ENCODE measurements at places on chromosomes 2 and 18. TPM values are rescaled to one million over a fixed set of nuclear protein-coding genes. Genes with fewer than 3 reads are reported as not detected.
A peak's percentile ranks its signal among the peaks of the same experiment; 100 is the strongest.

GULP1 gene
- 12.2 TPM for polyA plus RNA-seq

XDH gene
- not detected for polyA plus RNA-seq

CNTNAP5 gene
- not detected for polyA plus RNA-seq

COL4A4 gene
- 7.2 TPM for polyA plus RNA-seq

ERICH2 gene
- polyA plus RNA-seq, result 4.0 TPM

FKBP1B gene
- 19.8 TPM for polyA plus RNA-seq

SOX11 gene
- not detected for polyA plus RNA-seq

KCNG2 gene
- not detected for polyA plus RNA-seq

WNT10A gene
- 1.1 TPM for polyA plus RNA-seq

TRIM54 gene
- 2.1 TPM for polyA plus RNA-seq

PJVK gene
- polyA plus RNA-seq, result 6.2 TPM

HOXD13 gene
- not detected for polyA plus RNA-seq

DNA sequence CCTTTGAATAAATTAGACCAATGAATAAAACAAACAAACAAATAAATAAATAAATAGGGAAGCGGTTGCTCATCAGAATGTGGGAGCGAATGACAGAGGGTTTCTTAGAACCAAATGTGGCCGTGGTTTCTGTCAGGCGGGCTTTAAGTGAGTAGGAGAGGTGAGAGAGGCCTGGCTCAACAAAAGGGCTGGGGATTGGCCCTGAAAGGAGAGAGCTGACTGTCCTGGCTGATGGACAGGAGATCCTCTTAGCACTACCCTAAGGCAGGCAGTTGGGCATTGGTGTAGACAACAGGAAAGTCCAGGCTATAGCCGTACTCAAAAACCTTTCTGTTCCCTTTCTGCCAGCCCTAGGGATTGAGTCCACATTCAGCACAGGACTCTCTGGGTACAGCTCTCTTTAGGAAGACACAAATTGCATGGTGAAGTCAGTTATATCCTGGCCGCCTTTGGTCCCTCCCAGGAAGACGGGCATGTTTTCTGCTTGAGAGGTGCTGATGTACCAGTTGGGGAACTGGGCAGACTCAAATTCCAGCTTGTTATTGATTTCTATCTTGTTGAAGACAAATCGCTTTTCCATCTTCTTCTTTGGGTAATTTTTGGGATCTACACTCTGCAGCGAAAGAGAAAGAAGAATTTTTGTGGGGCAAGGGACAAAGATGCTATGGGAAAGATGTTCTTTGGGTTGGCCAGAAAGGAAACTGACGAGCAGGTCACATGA is 6.5 kb downstream of the IL1B start:
- no peak for DNase-seq

- DNase-seq, result no peak
These were observed 19.1 kb downstream of the CYBRD1 start for GRCh38 chr2:171541202-171541887.

GRCh38 chr2:178280244-178280852 is 86.0 kb downstream of the OSBPL6 start:
- peak; percentile 18 for DNase-seq

GRCh38 chr18:27785815-27786471 is 391.0 kb downstream of the CDH2 start:
- DNase-seq, result no peak

DNA sequence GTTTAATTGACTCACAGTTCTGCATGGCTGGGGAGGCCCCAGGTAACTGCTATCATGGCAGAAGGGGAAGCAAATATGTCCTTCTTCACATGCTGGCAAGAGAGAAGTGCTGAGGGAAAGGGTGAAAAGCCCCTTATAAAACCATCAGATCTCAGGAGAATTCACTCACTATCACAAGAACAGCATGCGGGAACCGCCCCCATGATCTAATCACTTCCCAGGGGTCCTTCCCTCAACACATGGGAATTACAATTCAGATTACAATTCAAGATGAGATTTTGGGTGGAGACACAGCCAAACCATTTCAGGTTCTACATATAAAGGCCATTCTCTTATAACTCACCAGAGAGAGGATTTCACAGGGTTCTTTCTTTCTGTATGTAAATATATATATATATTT is 62.9 kb downstream of the VRK2 start:
- no peak for DNase-seq

DNA sequence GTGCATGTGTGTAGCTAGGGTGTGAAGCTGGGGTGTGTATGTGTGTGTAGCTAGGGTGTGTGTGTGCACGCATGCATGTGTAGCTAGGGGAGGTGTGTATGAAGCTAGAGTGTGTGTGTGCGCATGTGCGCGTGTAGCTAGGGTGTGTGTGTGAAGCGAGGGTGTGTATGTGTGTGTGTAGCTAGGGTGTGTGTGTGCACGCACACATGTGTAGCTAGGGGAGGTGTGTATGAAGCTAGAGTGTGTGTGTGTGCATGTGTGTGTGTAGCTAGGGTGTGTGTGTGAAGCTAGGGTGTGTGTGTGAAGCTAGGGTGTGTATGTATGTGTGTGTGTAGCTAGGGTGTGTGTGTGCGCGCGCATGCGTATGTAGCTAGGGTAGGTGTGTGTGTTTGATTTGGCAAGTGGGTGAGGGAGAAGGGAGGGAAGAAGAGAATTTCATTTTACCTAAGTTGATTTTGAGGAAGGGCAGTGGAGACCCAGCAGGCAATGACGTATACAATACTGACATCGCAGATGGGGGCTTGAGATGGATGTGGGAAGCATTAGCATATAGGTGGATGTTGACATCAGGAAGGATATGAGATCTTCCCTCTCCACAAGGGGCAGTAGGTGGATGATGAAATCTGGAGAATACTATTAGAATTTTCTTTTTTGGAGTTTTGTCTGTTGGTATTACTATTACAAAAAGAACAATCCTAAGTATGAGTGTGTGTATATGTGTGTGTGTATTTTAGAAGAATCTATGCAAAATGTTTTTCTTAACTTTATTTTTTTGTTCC is 70.7 kb downstream of the PRELID3A start:
- no peak for DNase-seq

- DNase-seq, result peak; percentile 73
These were observed 62.9 kb upstream of the CTIF start for GRCh38 chr18:48475635-48476549.

GRCh38 chr2:235606004-235606715 is 112.3 kb downstream of the AGAP1 start:
- no peak for DNase-seq

- no peak for DNase-seq
These were observed 106.8 kb upstream of the MSH2 start for GRCh38 chr2:47295981-47296635.

DNA sequence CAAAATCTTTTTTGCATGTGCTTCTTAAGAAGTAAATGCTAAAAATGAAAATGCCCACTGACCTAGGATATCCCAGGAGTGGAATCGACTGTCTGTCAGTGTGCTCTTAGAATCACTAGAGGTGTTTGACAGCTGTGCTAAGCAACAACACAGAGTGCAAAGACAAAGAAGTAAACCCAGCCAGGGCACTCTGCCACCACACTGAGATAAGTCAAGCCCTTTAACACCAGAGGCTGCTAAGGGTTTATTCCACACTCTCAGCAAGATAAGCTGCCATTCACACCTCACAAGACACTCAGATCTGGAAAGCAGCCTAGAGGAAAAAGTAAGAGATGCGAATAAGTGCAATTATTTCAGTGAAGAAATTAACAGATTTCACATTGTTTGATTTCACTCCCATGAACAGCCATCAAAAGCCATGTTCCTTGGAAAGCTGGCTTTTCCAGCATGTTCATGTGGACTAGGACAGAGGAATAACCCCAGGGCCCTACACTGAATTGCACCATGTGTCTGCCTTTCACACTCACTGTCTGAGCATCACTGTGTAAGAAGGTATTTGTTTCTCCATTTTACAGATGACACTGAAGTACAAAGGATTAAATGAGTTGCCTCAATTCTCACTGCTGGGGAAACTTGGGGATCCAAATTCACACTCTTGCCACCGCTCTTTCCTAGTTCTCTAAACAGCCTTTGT is 6.0 kb upstream of the BMP10 start:
- no peak for DNase-seq

- no peak for DNase-seq
These were observed 144.0 kb downstream of the TMEM163 start for GRCh38 chr2:134574611-134575330.

DNA sequence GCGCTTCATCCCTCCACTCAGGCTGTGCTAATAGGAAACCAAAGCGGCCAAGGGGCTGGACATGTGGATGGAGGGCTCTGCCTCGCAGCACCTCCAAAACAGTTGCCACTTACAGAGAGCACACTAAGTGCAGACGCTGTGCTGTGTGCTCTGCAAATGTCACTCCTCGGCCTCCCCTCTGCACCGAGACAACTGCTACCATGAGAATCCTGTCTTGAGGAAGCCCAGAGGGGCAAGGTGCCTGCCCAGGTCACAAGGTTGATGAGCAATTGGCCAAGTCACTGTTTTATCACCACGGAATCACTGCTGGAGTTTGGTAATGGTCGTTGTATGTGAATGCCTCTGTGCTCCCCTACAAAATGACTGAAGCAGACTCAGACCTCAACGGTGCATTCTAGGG is 132.2 kb downstream of the SEPTIN10 start:
- DNase-seq, result no peak

DNA sequence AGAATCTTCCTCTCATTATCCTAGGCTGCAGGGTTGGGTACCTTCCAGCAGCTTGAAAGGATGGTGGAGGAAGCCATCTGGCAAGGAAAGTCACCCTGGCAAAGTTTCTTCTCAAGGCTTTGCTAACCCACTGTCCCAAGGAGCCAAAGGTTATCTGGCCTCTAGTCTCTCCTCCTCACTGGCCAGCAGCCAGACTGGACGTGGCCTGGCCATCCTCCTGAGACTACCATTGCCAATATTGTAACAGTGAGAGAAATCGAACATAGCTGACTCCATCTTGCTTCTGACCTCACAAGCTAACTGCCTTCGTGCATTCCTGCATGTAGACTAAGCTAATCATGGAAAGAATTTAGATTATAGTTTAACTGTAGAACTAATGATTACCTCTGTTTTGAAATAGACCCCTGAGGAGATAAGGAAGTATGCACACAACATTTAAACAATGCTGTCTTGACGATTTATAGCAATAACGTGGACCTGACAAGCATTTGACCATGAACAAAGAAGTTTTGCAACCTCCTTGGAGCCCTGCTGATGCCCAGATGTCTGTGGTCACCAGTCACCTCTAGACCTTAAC is 7.8 kb upstream of the ANXA4 start:
- DNase-seq, result no peak

DNA sequence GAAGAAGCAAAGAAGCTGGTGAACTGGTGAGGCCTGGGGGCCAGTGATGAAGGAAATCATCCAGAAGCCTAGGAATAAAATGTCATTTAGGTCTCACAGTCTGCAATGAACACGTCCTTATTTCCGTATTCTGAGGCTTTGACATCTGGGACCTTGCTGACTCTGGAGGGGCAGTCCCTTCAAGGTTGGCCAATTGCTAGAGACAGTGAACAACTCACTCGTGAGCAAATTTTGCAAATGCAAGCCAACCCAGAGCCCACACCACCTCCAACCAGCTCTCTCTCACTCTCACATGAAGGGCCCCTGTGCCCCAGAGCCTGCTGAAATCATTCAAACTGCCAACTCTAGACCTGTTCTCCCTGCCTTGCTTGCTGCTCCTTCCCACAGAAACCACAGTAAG is 279.1 kb upstream of the LYPD1 start:
- DNase-seq, result no peak

- no peak for DNase-seq
These were observed 7.9 kb downstream of the NEUROD1 start for GRCh38 chr2:181672255-181673008.

- no peak for DNase-seq
These were observed 5.5 kb downstream of the ASAP2 start for GRCh38 chr2:9212010-9212635.

DNA sequence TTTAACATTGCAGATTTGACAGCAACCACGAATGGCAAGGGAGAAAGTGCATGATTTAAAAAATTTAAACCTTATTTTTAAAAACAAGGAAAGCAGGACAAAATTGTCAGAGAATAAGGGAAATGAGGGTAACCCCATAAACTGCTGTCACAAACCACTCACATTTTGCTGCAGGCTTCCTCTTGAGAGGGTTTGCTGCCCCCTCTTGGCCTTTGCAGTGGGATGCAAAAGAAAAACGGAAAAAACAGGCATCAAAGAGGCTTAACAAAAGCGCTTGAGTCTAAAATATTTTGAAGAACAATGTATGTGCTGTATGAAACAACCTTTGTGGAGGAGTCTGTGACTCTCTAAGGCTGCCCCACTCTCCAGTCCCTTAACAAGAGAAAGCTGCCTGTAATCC is 91.6 kb downstream of the TMX3 start:
- peak; percentile 67 for DNase-seq

DNA sequence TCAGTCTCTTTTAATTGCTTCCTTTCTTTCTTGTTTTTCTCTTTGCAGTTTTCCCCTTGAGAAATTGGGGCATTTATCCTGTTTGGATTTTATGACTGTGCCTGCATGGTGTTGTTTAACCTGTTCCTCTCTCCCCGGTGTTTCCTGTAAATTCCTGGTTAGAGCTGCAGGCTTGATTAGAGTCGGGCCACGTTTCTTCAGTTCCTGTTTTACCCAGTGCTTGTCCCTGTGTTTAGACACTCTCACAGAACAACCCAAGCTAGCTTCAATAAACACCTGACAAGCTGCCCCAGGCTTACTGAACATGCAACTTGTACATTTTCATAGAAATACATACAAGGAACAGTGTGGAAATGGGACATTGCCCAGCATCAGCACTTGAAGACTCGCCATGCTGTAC is 53.9 kb downstream of the NGEF start:
- DNase-seq, result no peak

DNA sequence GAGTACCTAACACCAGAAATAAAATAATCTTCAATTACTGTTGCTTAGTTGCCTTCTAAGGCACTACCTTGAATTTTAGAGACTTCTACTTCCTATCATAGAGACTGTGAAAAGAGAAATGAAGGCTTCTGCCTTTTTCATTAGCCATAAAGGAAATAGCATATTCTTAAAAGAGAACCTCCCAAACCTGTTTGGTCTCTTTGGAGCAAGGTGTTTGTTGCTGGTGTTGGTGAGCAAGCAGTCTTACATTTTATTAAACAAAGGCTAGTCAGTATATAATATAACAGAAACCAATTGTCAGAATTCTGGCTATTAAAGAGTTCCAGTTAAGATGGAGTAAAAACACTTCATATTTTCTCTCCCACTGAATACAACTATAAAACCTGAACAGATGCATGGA is 116.4 kb downstream of the TAF4B start:
- peak; percentile 62 for DNase-seq

DNA sequence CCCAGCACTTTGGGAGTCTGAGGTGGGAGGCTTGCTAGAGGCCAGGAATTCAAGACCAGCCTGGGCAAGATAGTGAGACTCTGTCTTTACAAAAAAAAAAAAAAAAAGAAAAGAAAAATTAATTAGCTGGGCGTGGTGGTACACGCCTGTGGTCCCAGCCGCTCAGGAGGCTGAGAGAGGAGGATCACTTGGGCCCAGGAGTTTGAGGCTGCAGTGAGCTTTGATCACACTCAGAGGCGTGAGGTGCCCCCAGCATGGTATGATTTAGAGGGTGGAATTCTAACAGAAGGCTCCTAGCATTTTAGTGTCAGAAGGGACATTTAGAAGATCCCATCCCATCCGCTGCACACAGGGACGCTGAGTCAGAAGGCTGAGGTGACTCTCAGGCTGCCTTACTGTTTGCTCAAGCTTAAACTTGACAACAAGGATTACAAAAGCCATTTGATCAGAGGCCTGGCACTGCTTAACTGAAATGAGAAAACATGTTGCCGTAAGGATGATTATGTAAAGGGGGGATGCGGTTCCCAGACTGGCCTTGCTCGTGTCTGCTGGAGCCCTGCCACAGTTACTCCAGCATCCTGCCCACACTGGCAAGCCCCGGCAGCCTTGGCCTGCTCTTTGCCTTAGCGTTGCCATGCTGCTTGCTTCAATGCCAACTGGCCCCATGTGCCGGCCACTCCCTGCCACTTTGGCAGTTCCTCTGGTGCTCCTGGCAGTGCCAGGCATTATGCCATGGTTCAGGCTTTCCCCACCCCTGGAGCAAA is 45.6 kb upstream of the SLC1A4 start:
- DNase-seq, result no peak
